ENCODE measurements at places on chromosomes 12 and 14. TPM values are rescaled to one million over a fixed set of nuclear protein-coding genes. Genes with fewer than 3 reads are reported as not detected.
A peak's percentile ranks its signal among the peaks of the same experiment; 100 is the strongest.

GRCh38 chr12:50765095-50765911 lies 1.4 kb downstream of the ATF1 start:
- DNase-seq, result peak; percentile 31

DNA sequence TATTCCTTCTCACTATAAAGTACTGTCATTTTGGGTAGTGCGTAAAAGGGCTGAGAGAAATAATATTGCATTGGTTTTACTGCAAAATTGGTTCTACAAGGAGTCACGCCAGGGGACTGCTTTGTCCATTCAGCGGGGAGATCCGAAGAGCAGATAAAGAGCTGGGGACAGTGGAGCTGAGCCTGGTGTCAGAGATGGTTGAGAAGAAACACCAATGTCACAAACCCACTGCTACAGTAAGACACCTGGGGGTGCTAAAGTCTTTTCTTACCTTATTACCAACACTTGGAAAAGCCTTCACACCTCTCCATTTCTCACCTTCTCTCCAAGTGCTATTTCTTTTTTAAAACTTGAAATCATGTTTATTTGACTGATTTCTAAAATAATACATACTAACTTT lies 14.1 kb downstream of the IL31 start:
- DNase-seq, result no peak

Gene CLEC2A
- total RNA-seq, result not detected

DNA sequence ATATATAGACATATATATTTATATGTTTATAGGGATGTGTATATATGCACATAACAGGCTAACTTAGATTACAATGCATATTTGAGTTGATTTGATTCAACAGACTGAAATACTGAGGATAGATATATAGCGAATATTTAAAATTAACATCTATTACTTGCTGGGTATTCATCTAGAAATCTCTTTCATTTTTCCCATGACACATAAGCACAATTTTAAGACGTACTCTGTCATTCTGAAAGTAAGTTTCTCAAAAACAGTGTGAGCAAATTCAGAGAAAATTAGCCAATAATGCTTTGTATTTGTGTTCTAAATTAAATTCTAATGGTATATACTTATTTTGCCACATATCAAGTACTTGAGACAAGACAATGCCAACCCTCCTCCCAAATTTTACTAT lies 907.5 kb upstream of the MDGA2 start:
- no peak for DNase-seq

DNA sequence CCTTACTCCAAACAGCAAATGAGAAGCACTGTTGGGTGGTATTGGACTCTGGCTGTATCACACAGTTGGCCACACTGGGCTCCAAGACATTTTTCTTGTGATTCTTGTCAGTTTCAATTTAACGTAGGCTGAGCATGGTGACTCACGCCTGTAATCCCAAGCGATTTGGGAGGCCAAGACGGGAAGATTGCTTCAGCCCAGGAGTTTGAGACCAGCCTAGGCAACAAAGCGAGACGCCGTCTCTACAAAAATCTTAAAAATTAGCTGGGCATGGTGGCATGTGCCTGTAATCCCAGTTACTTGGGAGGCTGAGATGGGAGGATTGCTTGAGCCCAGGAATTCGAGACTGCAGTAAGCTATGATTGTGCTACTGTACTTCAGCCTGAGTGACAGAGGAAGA lies 35.3 kb upstream of the PLEKHD1 start:
- DNase-seq, result no peak

- no peak for DNase-seq
These were observed 52.7 kb downstream of the PLBD1 start for GRCh38 chr12:14514946-14515345.

Gene MANSC1
- total RNA-seq, result 1.1 TPM

- DNase-seq, result no peak
These were observed at the start of gene CLEC7A for GRCh38 chr12:10130042-10130441. Gene CLEC7A, minus strand, starts transcription at chr12:10130199. Its CDS starts 117 bp downstream, at chr12:10130082.

DNA sequence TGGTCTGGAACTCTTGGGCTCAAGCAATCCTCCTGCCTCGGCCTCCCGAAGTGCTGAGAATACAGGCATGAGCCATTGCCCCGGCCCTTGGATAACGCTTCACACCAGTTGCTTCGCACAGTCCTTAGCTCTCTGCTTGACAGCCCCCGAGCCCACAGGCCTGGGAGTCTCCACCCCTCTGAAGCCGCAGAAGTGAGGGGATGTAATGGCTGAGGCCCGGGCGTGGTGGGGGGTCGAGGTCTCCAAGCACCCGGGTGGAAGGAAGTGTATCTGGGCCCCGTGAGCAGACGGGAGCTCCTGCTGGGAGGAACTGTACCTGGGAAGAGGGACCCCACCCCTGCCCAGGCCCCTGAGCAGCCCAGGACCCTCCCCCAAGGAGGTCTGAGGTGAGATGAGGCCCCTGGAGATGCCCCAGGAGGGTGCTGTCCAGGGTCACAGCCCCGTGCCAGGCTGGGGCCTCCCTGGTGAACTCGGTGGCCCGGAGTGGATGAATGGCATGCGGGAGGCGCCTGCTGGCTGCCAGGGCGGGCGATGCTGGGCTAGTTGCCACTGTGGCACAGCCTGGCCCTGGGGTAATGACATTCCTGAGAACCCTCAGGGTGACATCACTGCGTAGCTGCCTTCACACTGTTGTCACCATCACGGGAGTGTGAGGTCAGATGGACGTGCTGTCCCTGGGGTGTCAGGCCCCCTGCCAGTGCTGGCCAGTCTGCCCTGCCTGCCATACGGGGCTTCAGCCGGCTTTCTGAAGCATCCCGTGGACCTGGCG lies 48.9 kb downstream of the KIF26A start:
- peak; percentile 61 for DNase-seq

DNA sequence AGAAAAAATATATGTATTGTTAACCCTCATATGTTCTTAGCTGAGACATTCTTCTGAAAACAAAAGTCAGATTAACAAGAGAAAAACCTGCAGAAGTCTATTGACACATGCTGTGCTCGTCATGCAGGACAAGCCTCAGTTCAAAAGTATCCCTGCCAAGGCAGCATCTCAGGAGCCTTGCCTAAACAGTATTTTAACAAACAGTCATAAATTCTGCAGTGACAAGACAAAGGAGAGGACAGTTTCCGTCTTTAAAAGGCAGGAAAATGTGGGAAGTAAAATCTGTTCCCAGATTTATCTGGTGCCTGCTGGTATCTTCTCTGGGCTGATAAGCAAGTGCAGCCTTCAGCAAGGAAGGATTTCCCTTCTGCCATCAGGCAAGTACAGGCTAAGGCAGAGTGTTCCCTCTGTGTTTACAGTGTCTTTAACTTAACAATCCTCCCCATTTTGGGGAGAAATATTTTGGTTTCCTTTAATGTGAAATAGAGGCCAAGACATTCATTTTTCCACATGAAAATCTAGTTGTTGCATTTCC lies 480.2 kb upstream of the CCDC196 start:
- no peak for DNase-seq

GRCh38 chr12:57541001-57541400 lies 6.0 kb downstream of the DCTN2 start:
- no peak for DNase-seq

DNA sequence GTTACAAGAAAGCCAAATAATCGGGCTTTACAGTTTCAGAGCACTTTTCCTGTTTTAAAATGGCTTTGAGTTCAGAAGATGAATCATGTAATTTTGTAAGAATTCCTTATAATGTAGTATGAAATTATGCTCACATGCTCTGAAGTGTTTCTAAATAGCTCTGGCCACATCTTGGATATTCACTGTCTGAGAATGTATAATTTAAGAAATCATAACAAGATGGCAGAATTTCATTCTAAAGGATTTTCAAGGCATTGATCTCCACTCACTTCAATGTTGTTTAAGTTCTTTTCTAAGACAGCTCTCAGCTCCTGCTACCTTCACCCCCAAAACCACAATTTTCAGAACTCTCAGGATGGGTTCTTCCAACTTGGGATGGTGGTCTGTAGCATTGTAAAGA lies 180.1 kb downstream of the DACT1 start:
- no peak for DNase-seq

GRCh38 chr12:114938487-114939210 lies 254.7 kb upstream of the TBX3 start:
- no peak for DNase-seq

Gene CCDC177
- total RNA-seq, result not detected

- peak; percentile 54 for DNase-seq
These were observed 7.8 kb upstream of the DTX1 start for GRCh38 chr12:113048716-113049127.

Gene PTHLH
- total RNA-seq, result 0.41 TPM

DNA sequence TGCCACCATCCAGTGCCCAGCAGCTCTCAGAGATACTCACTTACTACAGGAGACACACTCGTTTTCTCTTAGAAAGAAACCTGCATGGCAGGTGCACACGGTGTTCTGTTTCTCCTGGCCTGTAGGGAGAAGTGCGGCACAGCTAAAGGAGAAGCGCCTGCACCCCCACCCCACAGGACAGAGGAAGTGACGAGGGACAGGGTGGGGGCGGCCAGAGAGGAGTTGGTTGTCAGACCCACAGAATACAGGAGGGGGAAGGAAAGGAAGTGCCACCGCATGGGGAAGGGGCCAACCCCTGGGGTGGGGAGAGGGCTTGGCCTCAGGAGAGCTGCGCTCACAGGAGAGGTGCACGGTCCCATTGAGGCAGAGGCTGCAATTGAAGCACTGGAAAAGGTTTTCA lies 8.8 kb downstream of the TNFRSF1A start:
- no peak for DNase-seq

DNA sequence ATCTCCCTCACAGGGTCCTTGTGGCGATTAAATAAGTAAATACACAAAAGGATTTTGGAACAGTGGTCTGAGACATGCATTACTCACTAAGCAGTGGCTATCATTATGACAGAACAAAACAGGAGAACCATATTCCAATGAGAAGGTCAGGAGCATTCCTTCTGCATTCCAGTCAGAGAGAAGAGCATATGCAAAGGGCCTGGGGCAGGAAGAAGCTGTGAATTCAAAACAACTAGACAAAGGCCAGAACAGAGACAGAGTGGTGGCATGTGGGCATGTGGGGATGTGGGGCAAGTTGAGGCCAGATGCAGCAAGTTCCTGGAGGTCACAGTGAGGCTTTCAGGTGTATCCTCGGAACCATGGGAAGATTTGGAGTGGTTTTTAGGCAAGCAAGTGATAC lies 70.1 kb upstream of the VRK1 start:
- DNase-seq, result no peak

- no peak for DNase-seq
These were observed 52.2 kb downstream of the SPATA7 start for GRCh38 chr14:88437658-88438057.

DNA sequence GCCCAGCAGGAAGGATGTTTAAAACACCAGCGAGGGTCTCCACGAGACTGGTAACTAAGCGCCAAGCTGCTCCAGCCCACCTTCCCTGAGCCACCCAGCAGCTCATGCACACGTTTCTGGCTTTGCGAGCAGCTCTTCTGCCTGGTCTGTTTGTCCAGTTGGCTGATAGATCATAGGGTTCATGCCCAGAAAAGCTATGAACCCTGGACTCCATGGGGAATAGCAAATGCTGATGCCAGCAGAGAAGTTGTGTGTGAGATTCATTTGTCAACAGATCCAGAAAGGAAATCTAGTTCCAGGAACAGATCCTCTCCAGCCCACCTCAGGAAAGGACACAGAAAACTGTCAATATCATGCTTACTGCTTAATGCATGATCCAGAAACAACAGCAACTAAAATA lies 28.2 kb upstream of the RIMBP2 start:
- DNase-seq, result no peak

DNA sequence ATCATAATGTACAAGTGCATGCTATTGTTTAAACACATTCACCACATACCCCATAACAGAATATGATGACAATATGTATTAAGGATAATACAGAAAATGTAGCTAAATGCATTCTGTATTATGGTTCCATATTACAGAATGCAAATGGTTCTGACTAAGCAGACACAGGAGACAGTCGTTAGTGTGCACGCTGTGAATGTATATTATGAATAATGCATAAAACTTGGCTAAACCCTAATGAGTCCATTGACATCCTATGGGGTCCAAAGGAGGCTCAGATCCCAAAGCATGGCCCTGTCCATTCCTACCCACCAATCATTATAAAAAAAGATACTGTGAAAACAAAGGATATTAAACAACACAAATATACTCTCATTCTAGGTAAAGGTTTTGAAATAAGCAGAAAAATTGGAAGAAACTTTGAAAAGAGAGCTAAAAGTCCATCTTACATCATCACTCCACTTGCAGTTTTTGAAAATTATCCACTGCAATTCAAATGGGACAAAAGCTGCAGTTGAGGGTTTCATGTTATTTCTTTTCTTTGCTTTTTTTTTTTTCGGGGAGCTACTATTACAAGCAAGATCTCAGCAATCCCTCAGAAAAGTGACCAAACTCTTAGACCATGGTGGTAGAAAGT lies 415.1 kb downstream of the BCAT1 start:
- no peak for DNase-seq

DNA sequence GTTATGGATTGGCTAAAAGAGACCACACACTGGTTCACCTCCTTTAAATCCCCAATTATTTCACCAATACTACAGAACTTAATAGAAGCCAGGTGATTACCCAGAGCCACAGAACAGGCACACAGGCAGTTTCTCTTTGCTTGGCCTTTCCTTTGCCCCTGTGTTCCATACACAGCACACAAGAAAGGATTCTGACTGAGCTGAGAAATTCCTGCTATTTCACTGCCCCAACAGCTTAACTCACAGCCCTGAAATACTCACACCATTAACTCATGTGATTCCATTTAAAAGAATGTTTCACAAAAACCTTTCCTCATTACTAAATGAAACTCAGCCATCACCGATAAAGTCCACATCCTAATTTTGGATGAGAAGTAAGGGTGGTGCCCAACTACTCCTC lies 133.6 kb downstream of the MED13L start:
- DNase-seq, result peak; percentile 41

GRCh38 chr14:101075025-101075800 lies 171.7 kb upstream of the RTL1 start:
- DNase-seq, result no peak

DNA sequence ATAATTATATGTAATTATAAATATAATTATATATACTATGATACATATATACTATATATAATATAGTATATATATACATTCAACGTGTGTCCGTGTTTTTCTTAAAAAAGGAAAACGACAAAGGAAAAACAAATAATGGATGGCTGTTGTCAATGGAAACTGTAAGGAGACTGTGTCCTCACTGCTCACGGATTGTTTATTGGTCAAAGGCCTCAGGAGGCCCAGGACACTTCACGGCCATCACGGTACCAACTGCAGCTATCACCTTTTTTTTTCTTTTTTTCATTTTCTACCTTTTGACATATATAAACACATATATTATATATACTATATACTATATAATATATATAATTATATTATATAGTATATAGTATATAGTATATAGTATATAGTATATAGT lies 113.4 kb downstream of the SPTSSA start:
- no peak for DNase-seq

DNA sequence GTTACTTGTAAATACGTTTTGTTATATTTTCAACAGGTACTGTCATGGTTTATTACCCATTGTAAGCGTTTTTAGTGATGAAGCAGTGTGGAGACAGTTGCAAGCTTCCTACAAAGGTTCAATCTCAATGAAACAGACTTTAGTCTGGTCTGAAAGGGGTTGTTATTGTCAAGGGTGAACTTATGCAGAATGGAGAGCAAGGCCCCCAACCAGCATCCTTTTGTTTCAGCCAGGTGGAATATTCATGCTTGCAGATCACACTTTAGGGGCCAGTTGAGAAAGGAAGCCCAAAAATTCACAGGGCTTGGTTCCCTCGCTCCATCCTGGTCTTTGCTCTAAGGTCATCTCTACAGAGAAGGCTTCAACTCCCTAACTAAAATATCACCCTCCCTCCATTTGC lies 103.7 kb downstream of the PRICKLE1 start:
- DNase-seq, result no peak

Gene PLEKHG7
- total RNA-seq, result not detected
